ENCODE measurements at places on chromosomes 1 and 21.
A peak's percentile ranks its signal among the peaks of the same experiment; 100 is the strongest.

DNA sequence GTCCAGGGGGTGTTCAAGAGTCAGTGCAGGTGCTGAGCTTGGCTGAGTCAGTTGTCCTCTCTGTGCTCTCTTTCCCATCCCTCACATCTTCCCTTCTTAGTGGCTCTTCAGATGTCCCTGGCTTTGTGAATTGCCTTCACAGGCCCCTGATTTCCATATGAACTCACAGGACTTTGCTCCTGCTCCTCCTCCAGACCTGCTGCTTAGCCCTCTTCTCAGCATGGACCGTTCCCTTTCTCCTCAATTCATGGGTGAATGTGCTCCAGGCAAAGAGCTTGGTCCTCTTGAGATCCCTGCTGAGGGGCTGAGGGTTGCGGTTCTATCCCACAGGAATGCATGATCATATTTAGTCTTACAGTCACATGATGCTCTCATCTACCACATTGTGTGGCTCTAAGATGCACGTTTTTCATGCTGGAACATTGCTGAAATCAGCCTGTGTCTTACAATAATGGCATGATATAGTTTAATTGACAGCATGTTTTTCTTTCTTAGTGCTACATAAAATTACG, 30.5 kb downstream of the CACNA1E start:
- DNase-seq, result no peak

- DNase-seq, result peak; percentile 35
Observed at GRCh38 chr1:155307247-155307740, 1.4 kb upstream of the FDPS start.

DNA sequence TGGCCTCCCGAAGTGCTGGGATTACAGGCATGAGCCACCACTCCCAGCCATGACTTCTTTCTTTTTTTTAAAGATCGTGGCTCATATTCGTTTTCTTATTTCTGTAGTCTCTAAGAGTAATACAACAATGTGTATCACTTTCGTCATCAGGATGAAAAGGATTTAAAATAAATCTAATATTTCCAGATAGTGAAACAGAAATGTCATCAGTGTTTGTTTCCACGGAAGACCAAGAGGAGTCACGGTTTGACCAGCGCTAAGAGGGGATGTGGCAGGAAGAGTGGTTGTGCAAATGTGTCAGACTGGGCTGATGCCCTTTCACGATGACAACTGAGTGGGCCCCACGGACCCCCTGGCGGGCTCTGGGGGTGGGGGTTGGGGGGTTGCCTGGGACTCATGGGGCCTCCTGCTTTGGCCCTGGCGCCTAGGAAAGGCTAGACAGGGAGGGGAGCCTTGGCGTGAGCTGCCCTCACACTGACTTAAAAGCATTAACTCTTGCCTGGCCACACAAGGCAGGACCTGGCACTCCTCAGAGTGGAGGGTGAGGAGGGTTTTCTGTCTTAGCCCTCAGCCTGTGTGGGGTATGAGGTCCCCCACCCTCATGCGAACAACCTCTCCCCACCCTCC, 8.4 kb downstream of the SOX13 start:
- no peak for DNase-seq

DNA sequence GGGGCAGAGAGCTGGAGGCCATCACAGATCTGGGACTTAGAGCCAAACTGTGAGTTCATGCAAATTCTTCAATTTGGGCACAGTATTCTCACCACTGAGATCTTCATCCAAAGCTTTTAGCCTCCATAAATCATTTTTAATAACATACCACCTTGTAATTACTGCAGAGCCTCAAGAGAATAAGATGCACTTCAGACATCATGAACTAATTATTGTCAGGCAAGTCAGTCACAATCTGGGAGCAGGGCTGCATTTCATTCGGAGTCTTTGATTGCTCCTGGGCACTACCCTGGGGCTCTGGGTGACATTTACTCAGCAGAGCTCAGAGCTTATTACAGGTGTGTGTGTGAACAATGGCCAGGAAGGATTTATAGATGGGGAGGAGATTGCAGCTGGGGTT, 623.7 kb downstream of the PTPRU start:
- no peak for DNase-seq

DNA sequence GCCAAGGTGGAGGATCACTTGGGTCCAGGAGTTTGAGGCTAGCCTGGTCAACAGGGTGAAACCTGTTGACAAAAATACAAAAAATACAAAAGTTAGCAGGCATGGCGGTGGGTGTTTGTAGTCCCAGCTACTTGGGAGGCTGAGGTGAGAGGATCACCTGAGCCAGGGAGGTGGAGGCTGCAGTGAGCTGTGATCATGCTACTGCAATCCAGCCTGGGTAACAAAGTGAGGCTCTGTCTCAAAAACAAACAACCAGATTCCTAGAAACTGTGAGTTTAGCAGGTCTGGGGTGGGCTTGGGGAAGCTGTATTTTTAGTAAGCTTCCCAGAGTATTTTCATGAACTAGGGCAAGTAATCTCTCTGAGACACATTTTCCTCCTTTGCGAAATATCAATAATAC, 5.2 kb upstream of the MYOM3 start:
- DNase-seq, result no peak

DNA sequence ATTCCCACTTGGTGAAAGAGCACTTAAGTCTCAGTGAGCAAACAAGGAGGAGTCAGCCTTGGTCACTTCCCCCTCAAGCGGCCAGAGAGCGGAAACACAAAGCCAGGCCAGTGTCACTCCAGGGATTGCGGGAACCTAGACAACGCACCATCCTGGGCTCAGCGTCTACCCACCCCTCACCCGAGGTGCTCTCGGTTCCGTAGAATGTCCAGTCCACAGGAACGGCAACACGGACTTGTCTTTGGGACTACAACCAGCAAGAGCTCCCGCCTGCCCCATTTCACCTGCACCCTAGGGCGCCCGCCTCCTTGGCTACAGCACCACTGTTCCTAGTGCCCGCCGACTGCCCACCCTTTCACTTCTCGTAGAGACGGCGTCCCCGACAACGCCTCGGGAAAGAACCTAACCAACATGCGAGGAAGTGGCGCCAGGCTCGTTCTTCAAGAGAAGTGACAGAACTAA, 509 bp downstream of the GDAP2 start:
- peak; percentile 76 for DNase-seq

DNA sequence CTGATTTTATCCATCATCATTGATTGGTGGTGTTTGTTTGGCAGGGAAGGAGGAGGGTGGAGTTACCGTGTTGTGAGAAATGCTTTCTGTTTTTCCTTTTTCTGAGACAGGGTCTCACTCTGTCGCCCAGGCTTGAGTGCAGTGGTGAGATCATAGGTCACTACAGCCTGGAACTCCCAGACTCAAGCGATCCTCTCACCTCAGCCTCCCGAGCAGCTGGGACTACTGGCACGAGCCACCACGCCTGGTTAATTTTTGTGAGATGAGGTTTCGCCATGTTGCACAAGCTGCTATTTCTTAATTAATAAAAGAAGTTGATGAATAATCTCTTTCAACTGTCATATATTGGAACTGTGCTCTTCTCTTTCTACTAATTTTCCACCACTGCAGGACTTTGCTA, 44.3 kb downstream of the HUNK start:
- DNase-seq, result no peak

DNA sequence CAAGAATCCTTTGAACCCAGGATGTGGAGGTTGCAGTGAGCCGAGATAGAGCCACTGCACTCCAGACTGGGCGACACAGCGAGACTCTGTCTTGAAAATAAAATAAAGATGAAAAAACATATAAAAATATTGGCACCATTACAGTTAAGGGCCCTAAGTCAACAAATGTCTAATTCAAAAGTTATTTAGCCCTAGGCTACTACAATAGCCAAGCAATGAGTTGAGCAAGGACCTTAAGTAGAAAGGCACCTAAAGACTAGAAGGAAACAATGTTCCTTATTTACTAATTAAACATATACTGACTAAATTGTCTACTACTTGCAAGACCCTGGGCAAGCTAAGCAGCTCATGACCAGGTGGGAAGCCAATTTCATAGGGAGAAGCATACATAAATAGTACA, 4.1 kb downstream of the PIK3R3 start:
- no peak for DNase-seq

GRCh38 chr1:66262208-66262963, 271.6 kb upstream of the SGIP1 start:
- DNase-seq, result no peak

GRCh38 chr1:30905916-30906620, 2.5 kb downstream of the SDC3 start:
- no peak for DNase-seq

GRCh38 chr1:12249181-12249580, 19.4 kb downstream of the VPS13D start:
- no peak for DNase-seq

DNA sequence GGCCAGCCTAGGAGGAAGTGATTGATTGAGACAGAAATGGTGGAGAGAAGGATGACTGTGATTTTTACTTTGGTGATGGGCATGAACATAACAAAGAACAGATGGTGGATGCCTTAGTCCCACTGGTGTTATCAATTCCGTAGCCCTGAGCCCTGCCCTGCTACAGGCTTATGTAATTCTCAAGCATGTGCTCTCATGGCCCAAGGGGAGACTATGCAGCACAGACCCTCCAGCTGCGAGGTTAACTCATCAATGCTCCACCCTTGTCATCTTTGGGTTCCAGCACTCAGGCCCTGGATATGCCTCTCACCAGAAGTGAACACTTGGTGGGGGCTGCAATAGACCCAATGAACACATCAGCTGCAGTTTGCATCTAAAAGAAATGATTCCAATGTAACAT, 62.7 kb upstream of the LRRC8D start:
- DNase-seq, result no peak

- DNase-seq, result peak; percentile 49
Observed at GRCh38 chr1:171794085-171794484, 12.6 kb downstream of the METTL13 start.

GRCh38 chr1:192516776-192517297, 58.7 kb upstream of the RGS1 start:
- peak; percentile 94 for DNase-seq

All from inflammatory macrophage (primary cell).